ENCODE measurements at places on chromosomes 11 and 22.

DNA sequence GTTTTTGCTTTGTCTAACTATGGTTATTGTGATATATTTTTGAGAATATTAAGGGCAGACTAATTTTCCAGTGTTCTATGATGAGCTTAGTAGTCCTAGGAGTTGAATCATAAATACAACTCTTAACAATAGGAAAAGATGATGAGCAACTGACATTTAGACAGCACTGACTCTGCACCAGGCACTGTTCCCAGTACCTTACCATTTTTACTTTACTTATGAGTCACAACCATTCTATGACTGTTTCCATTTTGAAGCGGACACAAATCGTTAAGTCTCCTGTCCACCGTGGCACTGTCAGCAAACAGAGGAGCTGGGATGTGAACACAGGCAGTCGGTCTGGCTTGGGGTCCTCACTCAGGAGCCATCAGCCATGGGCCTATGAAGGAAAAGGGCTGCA is 3.4 kb upstream of the SCGB2A2 start:
- no peak for DNase-seq

GRCh38 chr11:68043349-68044144 is 4.7 kb downstream of the TCIRG1 start:
- DNase-seq: no peak

DNA sequence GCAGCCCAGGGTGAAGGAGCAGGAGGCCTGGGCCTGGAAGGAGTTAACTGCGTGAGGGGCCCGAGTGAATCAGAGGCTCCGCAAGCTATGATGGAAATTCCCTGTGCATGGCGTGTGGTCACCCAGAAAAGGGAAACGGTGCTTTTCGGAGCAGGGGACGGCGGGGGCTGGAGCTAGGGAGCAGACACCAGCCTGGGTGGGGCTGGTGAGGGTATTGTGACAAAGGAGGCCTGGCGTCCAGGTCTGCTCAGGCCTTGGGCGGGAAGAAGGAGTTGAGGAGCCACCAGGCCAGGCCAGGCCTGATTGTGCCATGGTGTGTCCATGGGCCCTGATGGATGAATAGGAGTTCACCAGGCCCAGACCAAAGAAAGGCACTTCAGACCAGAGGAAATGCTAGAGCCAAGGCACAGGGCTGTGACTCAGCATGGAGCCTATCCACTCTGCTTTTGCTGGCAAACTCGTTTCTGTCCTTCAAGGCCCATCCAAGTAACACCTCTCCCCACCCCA is 12.8 kb upstream of the SPI1 start:
- no peak for DNase-seq

- no peak for DNase-seq
Measured at GRCh38 chr11:108871152-108871551, 206.3 kb downstream of the DDX10 start.

- no peak for DNase-seq
Measured at GRCh38 chr11:68763181-68763721, 11.9 kb upstream of the TESMIN start.

DNA sequence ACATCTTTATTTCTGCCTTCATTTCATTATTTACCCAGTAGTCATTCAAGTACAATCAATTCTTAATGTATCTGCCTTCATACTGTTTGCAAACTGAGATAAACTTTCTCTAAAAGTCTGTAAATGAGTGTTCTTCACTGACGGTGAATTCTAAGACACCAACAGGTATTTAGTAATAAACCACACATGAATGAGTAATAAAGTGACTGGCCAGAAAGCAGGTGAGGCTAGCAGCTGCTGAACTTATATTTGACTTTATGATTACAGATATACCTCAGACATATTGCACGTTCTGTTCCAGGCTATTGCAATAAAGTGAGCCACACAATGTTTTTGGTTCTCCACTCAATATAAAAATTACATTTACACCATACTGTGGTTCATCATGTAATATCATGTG is 1894.0 kb upstream of the RAG2 start:
- DNase-seq: no peak

DNA sequence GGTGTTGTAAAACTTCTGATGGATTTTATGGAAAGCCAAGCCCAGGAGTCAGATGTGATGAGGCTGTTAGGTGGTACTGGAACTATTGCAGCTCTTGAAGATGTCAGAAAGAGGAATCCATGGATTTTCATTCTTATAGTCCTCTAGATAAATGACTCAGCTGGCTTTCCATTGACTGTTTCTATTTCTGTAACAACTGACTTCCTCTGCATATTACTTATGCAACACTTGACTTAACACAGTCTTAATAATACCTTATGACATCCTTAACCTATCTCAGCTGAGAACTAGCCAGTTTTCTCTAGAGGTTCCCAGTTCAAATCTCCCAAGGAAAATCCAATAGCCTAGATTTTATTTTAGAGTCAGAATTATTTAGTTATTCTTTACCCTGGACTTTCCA is 263.8 kb downstream of the LUZP2 start:
- DNase-seq: no peak

DNA sequence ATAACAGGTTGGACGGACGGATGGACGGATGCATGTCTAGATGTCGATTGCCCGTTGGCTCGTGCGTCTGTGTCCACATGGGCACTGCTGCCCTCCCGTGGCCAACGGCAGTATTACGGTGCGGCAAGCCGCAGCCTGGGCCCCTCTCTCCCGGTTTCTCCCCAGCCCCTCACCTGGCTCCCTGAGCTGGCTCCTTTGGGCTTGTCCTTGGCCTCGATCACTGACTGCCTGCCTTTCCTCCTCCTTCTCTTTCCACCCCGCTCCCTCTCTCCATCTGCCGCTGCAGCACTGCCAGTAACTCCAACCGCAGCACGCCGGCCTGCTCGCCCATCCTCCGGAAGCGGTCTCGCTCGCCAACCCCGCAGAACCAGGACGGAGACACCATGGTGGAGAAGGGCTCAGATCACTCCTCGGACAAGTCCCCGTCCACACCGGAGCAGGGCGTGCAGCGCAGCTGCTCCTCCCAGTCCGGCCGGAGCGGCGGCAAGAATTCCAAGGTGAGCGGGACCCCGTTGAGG is 77.3 kb downstream of the SCN3B start:
- peak; percentile 27 for DNase-seq

GRCh38 chr11:87190071-87190470 is 152.3 kb downstream of the TMEM135 start:
- no peak for DNase-seq

- DNase-seq: no peak
Measured at GRCh38 chr11:17526931-17527627, 17.1 kb downstream of the USH1C start.

- no peak for DNase-seq
Measured at GRCh38 chr22:24550028-24550901, 4.7 kb downstream of the GUCD1 start.

- no peak for DNase-seq
Measured at GRCh38 chr11:69923641-69924307, 104.6 kb upstream of the FGF3 start.

DNA sequence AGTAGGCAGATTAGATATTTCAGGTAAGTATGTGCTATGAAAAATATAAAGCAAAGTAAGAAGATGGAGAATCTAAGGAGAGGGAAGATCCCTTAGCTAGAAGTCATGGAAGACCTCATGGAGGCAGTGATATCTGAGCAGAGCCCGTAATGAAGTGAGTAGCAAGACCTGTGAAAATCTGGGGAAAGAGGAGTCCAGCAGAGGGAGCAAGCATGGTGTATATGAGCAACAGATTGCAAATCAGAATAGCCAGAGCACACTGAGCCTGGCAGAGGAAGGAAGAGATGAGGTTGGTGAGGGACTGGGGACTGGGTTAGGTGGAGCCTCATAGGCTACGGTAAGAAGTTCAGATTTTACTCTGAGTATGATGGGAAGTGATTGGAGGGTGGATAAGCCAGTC is 9.4 kb downstream of the LHFPL7 start:
- no peak for DNase-seq

DNA sequence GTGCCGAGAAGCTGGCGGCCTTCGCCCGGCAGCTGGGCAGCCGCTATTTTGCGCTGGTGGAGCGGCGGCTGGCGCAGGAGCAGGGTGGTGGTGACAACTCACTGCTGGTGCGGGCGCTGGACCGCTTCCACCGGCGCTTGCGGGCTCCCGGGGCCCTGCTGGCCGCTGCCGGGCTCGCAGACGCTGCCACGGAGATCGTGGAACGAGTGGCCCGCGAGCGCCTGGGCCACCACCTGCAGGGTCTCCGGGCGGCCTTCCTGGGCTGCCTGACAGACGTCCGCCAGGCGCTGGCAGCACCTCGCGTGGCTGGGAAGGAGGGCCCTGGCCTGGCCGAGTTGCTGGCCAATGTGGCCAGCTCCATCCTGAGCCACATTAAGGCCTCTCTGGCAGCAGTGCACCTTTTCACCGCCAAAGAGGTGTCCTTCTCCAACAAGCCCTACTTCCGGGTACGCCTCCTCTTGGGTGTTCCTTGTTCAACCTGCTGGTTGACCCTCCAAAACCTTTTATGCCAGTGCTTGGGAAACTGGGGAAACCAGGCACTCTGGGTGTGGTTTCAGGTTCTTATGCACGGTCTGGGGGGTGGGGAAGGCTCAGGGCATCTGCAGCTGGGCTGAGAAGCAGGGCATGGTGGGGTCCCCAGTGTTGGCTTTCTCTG is 3.1 kb upstream of the TM7SF2 start:
- DNase-seq: no peak

- no peak for DNase-seq
Measured at GRCh38 chr22:50189184-50189848, 3.6 kb downstream of the TRABD start.

GRCh38 chr22:19663286-19663815 is 51.0 kb upstream of the SEPTIN5 start:
- DNase-seq: no peak

GRCh38 chr11:8067567-8067928 is 13.5 kb upstream of the TUB start:
- DNase-seq: no peak

DNA sequence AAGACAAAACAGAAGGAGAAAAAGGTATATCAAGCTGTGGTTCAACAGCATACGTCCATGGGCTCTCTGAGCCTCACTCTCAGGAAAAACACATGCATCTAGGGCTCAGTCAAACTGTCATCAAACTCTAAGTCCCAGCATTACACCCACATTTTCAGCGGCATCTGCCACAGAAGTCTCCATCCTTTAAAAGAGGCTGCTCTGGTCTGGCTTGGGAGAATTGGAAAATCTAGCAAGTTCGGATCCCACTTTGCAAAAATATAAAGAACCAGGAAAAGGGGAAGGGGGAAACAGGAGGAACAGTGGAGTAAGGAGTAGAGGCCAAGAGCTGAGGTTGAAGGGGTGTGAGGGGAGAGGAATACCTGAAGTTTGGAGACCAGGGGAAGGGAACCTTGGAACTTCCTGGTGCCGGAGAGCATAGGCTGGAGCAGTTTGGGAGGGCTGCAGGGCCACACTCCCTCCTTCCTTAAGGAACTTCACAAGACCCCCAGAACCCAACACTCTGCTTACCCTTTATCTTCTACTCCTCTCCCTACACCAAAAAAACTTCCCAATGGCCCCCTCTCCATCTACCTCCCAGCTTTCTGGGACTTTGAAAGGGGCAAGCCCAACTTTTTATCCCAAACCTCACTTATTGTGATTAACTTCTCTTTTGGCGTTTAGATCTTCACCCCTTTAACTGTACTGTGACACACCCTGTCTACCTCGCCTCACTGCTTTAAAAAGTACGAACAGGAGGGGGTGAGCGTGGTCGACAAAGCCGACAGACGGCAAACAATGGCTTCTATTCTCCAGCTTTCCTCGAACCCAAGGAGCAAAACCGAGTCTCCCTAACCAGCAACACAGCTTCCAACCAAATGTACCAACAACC is 4.0 kb downstream of the PAX6 start:
- no peak for DNase-seq

DNA sequence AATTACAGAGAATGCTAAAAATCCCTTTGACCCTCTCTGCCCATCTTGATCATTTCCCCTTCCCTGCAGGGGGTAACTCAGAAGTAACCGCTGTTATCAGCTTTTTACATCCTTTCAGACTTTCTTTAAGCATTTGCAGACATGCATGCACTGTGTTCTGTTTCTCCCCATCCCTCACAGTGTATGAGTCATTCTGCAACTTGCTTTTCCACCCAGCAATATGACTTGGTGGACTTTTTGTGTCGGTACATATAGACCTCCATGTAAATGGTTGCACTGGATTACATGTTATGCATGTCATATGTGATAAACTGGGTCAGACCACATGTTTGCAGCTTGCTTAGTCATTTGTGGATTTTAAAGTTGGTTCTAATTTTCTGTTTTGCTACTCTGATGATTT is 87.7 kb upstream of the NECTIN1 start:
- DNase-seq: no peak

- DNase-seq: no peak
Measured at GRCh38 chr11:12938590-12939247, 70.4 kb upstream of the RASSF10 start.

- DNase-seq: no peak
Measured at GRCh38 chr22:23383491-23384361, 196.4 kb downstream of the IGLL1 start.

DNA sequence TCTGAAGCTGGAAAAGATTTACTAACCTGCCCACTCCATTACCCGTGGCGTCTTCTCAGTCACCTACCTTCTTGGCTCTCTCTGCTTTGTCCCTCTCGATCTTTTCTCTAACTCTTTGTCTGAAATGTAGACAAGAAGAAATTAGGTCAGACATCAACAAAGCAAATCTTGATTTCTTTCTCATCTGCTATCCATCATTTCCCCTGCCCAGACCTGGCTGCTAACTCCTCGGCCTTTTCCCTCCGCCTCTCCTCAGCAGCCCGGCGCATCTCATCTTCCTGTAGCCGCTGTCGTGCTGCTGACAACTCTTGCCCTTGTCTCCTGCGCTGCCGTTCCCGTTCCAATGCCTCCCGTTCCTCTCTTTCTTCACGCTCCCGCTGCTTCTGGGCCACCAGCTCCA is 1.2 kb downstream of the UBXN1 start:
- DNase-seq: no peak

GRCh38 chr22:20619045-20619892 is 111.9 kb downstream of the MED15 start:
- DNase-seq: no peak

DNA sequence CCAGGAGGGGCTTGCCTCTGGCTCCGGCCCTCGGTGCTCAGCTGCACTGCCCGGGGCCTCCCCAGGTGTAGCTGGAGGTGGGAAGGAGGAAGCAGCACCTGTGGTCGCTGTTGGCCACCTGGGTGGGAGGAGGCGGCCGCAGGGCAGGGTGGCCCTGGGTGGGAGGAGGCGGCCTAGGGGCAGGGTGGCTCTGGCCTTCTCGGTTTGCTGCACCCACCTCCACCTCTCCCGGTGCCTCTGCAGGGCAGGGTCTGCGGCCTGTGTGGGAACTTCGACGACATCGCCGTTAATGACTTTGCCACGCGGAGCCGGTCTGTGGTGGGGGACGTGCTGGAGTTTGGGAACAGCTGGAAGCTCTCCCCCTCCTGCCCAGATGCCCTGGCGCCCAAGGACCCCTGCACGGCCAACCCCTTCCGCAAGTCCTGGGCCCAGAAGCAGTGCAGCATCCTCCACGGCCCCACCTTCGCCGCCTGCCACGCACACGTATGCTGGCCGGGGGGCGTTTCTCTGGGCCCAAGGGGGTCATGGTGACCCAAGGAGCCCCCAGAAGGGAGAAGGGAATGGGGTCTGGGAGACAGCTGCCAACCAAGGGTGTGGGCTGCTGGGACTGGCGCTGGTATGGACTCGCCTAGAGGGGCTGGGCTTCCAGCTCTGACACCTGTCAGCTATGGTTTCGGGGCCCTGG is 20.6 kb downstream of the MUC5AC start:
- no peak for DNase-seq

GRCh38 chr11:88431675-88432341 is 94.3 kb upstream of the CTSC start:
- no peak for DNase-seq
